ENCODE measurements at places on chromosomes 7 and 10.

GRCh38 chr10:130240409-130240808 lies 104.2 kb downstream of the GLRX3 start:
- no peak for DNase-seq

DNA sequence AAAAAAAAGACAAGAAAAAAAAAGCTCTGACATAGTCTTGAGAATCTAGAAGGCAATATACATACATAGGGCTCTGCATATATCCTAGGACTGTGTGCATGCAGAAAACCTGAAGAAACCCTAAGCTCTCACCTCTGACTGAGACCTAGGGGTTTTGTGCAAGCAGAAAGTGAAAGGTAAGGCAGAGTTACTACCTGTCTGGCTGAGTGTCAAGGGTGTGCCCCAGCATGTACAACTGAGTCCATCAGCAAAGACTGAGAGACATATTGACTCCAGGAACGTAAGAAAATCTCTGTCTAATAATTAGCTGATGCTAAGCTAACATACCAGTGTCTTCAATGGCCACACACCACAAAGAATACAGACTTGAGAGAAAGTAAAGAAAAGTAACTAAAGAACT lies 16.3 kb upstream of the HNRNPH3 start:
- no peak for DNase-seq

DNA sequence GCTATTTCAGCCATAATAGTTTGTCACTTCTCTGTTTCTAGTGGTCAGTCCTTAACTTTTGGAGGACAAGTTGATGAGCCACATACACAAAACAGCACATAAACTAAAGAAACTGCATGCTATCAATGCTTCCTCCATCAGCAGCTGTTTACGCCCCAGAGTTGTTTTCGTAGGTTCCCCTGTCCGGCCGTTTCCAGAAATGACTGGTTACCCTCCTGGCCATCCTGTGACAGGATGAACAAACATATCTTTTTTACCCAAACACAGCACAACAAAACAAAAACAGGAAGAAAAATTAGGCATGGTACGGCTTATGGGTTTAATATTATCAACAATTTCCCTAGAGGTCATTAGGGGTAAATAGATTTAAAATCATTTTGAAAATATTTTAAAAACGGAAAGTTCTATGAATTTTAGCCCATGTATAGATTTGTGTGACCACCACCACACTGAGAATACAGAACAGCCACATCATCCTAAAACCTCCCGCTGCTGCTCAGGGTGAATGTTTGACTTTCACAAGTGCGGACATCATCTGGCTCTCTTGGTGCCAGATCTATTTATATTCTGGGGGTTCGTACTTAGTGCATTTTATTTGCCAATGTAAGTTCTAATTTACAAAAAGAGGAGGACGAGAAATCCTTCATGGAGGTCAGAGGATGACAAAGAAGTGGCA lies 74.8 kb downstream of the HIPK2 start:
- DNase-seq: no peak

DNA sequence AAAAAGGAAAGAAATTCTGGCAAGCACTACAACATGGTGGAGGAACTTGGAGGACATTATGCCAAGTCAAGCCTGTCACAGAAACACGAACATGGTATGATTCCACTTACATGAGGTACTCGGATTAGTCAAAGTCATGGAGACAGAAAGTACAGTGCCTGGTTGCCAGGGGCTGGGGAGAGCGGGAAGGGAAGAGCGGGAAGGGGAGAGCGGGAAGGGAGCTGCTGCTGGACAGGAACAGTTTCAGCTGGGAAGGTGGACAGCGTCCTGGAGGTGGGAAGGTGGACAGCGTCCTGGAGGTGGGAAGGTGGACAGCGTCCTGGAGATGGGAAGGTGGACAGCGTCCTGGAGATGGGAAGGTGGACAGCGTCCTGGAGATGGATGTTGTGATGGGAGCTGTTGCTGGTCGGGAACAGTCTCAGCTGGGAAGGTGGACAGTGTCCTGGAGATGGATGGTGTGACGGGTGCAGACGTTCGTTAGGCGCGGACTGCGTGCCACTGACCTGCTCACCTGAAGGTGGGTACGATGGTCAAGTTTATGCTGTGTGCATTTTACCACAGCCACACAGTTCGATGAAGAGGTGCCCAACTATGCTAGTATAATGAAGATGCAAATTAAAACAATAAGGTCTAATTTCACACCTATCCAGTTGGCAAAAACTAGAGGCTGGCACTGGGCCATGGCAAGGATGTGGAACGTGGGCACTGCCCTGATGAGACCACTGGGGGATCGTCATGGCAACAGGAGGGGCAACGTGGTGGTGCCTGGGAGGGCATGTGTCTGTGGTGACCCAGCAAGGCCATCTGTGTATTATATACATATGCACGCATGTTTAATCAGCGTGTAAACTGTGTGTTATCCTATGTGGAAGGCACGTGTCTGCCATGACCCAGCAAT lies 103.8 kb downstream of the NKX6-2 start:
- DNase-seq: no peak

GRCh38 chr10:22334414-22335172 lies 10.7 kb upstream of the SPAG6 start:
- no peak for DNase-seq
